Stimulated activated CD8-positive, alpha-beta memory T cell treated with anti-CD3 and anti-CD28 coated beads, Interleukin-15, amount 100 ng/mL, for 4 hours (primary cell): ENCODE measurements at places on chromosomes 16 and 17.

GRCh38 chr17:16379654-16380053, 1.2 kb upstream of the UBB start:
- no peak for DNase-seq

GRCh38 chr17:75856062-75856756, 1.1 kb upstream of the WBP2 start:
- DNase-seq: no peak

- no peak for DNase-seq
Observed at GRCh38 chr17:77887110-77887463, 71.4 kb upstream of the TNRC6C start.

DNA sequence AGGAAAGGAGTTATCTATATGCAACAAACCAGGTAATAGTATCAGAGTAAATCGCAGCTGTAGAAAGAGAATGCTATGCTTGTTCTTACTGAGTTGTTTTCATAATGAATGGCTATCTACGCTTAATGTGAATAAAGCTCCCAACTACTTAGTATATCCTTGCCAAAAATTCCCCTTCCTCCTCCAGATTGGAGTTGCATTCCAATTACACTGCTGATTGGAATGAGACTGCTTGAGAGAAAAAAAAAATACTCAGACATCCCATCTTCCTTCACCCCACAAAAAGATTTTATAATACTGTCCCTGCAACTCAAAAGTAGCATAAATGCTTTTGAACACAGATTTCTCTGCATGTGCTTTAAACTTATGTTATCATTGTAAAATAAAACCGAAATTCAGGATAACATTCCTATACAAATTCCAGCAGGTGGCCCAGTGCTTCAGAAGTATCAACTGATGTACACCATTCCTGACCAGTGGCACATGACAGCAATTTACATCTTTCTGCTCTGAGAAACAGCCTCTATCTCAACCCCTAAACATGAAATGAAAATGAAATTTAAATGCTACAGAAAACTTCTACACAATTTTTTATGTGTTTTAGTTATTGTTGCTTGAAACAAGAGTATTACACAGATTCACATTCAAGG, 47.0 kb downstream of the SMURF2 start:
- DNase-seq: no peak

DNA sequence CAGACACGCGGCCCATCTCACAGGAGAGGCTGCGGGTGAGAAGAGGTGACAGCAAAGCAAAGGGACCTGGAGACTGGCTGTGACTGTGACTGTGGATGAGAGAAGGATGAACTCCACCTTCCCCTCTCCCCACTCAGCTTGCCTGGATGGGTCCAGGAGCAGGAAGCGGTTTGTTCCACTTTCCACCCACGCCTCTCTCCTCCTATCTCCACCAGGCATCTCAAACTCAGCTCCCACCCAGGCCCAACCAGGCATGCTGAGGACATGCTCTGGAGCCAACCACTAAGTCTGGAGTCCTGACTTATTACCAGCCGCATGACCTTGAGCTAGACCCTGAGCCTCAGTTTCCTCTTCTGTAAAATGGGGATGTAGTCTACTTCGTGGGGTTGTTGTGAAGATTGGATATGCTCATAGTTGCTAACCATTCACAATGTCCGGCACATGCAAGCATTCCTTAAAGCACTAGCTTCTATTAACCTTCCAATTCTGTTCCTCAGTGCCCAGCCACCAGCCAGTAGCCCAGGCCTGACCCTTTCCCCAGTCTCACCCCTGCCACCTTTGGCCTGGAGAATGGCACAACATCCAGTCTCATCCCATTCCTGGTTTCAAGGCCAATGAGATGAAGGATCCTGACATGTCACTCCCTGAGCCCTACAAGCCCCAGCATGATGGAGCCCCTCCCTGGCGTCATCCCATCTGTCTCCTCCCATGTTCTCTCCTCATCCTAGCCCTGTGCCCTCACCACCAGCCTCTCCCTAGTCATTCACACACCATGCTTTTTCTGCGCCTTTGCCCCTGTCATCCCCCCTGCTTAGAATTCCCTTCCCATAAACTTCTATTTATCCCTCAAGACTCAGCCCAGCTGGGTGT, 2.3 kb downstream of the GAS2L2 start:
- DNase-seq: no peak

DNA sequence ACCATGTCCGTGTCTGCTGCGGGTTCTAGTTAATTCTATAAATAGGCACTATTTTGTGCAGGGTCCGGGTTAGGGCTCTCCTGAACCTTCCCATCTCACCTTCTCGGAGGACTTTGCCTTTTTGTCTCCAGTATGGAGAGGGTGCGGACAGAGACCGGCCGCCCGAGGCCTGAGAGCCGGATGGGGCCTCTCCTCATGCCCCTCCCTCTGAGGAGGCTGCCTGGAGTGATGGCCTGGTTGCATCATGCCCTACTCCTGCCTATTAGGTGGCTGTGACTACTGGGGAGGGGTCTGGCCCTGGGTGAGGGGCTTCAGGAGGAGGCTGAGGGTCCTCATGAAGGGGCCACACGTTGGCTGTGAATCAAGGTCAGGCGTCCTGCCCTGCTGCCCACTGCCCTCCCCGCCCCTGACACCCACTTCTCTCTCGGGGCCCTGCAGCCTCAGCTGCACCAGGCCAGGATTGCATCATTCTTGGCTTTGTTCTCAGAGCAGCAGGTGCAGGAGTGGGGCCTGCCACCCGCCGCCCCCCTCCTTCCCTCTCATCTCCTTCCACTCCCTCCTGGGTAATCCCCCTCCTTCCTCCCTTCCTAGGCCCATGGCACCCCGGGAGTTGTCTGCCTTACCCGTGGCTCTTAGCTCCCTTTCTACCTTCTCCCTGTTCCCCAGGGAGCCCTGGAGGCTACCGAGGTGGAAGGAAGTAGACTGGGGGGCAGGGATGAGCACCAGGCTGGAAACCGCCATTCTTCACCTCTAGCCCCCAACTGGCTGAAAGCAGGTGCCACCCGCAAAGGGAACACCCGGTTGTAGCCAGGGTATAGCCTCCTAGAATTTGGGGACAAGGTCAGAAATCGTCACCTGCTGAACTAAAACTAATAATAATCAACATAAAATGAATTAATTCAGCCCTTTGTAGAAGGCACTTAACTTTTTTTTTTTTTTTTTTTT, 12.7 kb upstream of the ARHGAP23 start:
- DNase-seq: no peak

GRCh38 chr16:990516-991291, 9.1 kb downstream of the SOX8 start:
- no peak for DNase-seq

GRCh38 chr17:33952425-33952824, 302.7 kb upstream of the CCL2 start:
- DNase-seq: no peak

DNA sequence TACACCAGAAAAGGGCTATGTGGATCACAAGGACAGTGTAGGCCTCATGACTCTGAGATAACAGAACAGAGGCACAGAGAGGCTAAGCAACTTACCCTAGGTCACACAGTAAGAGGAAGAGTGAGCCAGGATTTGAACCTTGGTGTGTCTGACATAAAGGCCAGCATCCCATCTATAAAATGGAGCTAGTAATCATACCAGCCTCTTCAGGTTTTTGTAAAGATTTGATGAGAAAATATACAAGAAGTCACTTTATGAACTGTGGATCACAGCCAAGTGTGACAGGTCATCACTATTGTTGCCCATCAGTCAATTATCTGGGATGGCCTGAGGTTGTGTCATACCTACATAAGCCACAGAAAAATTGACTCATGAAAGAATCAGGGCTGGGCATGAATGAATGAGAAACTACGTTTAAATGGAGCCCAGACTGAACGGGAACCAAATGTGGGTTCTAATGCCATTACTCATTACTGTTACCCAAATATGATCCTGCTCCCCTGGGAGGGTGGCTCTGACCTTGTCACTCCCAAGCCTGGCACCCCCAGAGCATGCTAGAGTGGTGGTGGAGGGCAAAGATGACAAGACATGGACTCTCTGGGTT, 21.0 kb downstream of the FBXO39 start:
- DNase-seq: no peak

- no peak for DNase-seq
Observed at GRCh38 chr16:3057181-3058138, 8.0 kb upstream of the IL32 start.

DNA sequence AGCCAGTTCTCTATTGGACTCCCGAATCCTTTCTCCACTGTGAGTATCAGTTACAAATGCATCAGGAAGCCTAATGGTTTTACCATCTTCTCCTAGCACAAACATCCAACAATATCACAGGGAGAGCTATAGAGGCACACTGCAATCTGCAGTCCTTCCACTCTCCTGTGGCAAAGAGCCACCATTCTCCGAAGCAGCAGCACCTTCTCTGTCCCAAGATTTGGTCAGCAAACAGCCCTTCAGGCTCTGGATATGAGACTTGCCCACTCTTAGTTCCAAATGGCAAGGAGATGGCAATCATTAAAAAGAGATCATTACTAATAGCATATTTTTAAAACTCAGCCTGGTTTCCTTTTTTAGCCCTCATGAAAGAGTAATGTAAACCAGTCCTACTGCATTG, 223.4 kb downstream of the HS3ST3A1 start:
- DNase-seq: no peak

- no peak for DNase-seq
Observed at GRCh38 chr17:18038149-18038850, 668 bp downstream of the ATPAF2 start.

- DNase-seq: no peak
Observed at GRCh38 chr17:50710025-50710424, 2.3 kb upstream of the ANKRD40 start.

- DNase-seq: no peak
Observed at GRCh38 chr17:63524051-63524450, 893 bp downstream of the KCNH6 start.

DNA sequence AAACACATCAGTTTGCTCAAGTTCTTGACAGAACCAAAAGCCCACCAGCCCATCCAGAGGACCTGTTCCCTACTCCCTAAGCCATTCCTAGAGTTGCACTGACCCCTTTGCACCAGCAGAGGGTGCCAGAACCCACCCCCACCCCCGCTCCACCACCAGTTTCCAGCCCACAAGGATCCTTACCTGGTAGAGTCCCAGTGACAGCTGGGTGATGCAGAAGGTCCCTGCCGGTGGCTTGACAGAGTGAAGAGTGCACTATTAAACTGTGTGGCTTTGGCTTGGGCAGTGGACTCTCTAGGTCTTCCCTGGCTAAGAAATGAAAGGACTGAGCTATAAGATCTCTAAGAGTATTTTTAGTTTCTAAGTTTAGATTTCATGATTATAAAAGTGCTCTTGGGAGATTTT, 73.3 kb upstream of the MTMR4 start:
- DNase-seq: peak; percentile 31

GRCh38 chr16:57306676-57307341, 22.3 kb upstream of the PLLP start:
- DNase-seq: no peak

- DNase-seq: no peak
Observed at GRCh38 chr17:40501499-40501911, at the start of gene TNS4. TSS of gene TNS4 (minus strand) at chr17:40501623. CDS start at chr17:40496425, 5,198 bp downstream.

- no peak for DNase-seq
Observed at GRCh38 chr16:65698791-65699321, 577.0 kb upstream of the CDH11 start.

DNA sequence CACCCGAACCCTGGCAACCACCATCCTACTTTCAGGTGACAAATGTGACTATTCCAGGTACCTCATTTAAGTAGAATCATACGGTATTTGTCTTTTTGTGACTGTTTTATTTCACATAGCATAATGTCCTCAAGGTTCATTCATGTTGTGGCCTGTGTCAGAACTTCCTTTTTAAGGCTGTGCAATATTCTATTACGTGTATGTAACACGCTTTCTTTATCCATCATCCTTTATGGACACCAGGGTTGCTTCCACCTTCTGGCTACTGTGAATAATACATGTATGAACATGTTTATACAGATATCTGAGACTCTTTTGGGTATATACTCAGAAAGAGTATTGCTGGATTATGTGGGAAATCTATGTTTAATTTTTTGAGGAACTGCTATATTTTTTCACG, 28.7 kb upstream of the RSL1D1 start:
- no peak for DNase-seq

- DNase-seq: no peak
Observed at GRCh38 chr17:53570731-53571130, 252.0 kb upstream of the KIF2B start.

DNA sequence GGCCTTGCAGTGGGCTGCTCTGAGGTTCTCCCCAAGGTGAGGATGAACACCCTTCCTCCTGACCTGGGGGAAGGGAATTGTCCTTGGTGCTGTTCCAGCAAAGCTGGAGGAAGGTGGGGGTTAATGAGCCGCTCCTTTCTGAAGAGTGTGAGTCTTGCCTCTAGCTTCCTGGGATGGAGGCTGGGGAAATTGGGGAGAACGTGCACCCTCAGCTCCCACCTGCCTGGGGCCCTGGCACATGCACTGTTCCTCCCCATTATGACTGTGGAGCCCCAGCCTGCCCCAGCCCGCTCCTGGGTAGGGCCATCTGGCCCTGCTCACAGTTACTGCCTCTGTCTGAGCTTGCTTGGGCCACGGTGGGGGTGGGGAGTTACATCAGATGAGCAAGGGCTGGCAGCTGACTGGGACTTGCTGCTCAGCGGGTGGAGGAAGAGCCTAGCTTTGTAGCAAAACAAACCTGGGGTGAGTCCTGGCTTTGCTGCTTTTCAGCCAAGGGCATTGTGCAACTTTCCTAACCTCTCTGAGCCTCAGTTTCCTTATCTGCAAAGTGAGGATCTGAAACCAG, 11.1 kb downstream of the TNS4 start:
- no peak for DNase-seq

- DNase-seq: no peak
Observed at GRCh38 chr17:19533718-19534561, at the start of gene SLC47A1. TSS of gene SLC47A1 (plus strand) at chr17:19533854. CDS start at chr17:19533940, 86 bp downstream.

- no peak for DNase-seq
Observed at GRCh38 chr16:79049040-79049439, 551.5 kb downstream of the MAF start.

DNA sequence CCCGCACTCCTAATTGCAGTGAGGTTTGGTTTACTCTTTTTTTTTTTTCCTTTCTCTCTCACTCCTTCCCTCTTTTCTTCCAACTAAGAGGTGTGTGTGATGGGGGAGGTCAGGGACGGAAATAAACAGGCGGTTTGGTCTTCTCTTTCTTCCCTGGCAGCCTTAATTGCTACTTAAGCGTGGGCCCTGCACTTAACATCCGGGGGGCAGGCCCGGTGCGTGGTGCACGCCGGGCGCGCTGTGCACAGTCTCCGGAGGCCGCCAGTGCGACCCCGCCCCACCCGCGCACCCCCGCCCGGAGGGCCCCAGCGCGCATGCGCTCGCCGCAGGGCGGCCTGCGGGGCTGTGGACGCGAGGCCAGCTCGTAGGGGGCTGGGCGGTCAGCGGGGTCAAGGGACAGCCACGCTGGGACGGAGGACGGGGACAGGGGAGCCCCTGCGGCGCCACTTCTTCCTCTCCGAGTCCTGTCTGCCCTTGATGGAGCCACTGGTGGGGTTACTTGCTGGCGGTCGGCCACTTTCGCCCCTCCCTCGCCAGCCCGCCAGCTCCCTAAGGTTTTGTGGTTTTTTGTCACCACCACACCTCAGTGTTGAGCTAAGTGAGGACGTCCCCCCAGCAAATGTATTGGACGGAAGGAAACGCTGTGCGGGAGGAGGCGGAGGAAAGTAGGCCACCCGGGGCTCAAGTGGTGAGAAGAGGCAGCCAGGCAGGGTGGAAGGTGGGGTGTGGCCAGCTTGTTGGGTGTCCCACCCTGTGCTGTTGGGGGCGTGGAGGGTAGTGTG, 120.9 kb downstream of the MRM1 start:
- peak; percentile 58 for DNase-seq
